ENCODE measurements at places on chromosomes 11 and 22.
A peak's percentile ranks its signal among the peaks of the same experiment; 100 is the strongest.

DNA sequence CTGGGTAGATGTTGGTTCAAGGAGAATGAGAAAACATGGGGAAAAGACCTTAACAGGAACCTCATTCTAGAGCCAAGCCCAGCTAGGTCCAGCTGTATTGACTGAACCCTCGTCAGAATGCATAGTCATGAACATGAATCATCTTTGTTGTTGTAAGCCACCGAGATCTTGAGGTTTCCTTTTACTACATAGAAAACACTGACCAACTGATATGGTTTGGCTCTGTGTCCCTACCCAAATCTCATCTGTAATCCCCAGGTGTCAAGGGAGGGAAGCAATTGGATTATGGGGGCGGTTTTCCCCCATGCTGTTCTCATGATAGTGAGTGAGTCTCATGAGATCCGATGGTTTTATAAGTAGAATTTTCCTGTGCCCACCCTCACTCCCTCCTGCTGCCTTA is 19.4 kb upstream of the PHOX2A start:
- no peak for DNase-seq

DNA sequence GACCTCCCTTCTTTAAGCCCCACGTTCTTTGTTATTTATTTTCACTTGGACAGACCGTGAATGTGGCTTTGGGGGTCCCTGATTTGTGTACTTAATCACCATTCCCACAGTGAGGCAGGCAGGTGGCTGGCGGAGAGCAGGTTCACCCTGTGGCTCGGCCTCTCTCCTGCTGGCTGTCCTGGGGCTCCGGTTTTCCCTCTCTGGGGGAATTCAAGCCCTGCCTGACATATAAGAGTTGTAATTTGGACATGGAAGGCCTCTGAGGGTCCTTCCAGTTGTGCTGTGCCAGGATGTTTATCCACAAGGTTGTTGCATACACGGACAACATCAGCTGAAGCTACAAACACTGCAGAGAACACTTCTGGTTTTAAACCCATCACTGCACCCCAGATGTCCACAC is 824.5 kb downstream of the TBC1D22A start:
- DNase-seq: no peak

DNA sequence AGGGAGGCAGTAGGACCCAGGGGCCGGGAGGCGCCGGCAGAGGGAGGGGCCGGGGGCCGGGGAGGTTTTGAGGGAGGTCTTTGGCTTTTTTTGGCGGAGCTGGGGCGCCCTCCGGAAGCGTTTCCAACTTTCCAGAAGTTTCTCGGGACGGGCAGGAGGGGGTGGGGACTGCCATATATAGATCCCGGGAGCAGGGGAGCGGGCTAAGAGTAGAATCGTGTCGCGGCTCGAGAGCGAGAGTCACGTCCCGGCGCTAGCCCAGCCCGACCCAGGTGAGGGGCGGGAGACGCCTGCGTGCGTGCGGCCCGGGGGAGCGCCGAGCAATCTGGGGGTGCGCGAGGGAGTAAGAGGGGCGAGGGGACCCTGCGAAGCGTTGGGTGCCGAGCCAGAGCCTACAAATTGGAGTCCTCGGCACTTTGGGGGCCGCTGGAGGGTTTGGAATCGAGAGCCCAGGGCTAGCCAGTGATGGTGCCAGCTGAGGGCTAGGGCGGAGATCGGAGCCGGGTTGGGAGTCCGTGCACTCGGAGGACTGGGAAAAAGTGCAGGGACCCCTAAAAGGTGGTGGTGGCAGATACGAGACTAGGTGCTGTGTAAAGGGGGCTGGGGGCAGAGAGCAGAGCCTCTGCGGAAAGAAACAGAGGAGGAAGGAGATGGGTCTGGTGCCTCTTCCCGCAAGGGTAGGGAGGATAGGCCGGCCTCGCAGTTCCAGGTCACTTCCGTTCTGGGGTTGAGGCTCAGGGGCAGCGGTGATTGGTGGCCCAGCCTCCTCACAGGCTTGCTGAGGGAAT is at the start of gene SERPINH1:
Gene SERPINH1 (plus strand): TSS at position 206 of the 788 bp plus-strand sequence. CDS start 4,097 bp downstream, outside the sequence.
- peak; percentile 52 for DNase-seq

DNA sequence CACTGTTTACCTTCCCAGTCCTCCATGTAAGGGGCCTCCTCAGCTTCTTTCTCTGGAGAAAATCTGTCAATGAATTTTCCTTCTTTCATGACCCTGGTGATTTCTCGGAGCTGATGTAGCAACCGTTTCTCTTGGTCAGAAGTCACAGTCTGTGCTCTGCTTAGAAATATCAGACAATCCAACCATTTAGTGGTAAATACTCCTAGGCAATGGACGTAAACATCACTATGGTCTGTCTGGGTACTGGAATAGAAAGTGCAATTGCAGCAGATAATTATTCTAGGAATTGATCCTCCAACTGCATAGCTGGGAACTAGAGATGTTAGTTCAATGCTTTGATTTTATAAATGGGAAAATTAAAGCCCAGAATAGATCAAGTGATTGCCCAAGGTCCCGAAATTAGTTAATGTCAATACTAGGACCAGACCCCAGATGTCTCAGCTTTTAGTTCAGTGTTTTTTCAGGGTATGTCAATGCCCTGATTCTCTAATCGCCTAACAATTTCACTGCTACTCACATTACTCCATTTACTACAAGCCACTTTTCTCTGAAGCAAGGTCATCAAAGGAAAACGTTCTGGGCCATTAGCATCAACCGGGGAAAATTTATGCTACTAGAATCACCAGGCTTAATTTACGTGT is 42.1 kb downstream of the RIC3 start:
- no peak for DNase-seq

GRCh38 chr11:19077965-19078364 is 17.4 kb upstream of the MRGPRX2 start:
- DNase-seq: no peak

GRCh38 chr11:60941371-60942119 is 10.4 kb downstream of the SLC15A3 start:
- no peak for DNase-seq

- DNase-seq: no peak
Observed at GRCh38 chr22:39435616-39436015, 21.2 kb upstream of the MGAT3 start.

DNA sequence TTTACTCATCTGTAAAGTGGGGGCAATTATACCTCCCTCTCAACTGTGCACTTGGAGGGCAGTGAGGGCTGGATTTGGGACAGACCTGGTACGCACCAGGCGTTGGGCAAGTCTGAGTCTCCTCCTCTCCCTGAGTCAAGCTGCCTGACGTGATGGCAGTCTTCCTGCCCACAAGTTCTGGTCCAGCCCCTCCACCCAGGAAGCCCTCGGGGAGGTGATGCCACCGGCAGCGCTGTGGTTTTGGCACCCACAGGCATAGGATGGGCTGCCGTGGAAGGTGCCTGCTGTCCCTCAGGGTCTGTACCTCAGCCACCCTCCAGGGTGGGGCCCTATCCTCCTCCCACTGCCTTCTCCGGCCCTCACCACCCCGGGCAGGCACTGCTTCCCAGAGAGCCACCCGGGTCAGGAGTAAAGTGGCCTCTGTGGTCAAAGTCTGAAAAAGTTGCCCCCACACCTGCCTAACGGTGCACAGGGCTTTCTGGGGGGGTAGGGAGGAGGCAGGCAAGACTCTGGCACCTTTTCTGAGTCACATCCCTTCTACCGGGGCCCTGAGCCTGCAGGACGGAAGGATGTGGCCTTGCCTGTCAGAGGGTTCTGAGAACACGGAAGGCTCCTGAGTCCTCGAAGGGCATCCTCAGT is 6.5 kb upstream of the APOBEC3H start:
- DNase-seq: no peak

DNA sequence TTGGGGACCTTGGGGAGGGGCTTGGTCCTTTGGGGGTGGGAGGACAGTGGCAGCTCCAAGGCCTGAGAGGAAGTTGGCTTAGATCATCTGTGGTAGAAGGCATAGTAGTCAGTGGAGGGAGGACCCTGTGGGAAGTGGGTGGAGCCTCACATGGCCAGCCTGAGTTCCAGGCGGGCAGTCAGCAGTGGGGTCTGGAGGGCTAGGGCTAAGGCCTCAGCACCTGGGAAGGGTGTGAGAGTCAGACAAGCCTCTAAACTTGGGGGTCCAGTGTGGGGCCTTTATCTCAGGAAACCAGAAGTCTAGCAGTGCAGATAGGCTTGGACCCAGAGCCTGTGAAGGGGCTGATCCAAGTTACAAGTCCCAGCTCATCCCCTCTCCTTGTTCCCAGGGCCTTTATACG is 4.0 kb downstream of the NLRX1 start:
- no peak for DNase-seq

Measured in bone marrow (tissue), 2 donors.